ENCODE measurements at places on chromosomes 16 and 17.

- no peak for DNase-seq
Observed at GRCh38 chr17:67137026-67137370, 92.6 kb downstream of the CACNG1 start.

DNA sequence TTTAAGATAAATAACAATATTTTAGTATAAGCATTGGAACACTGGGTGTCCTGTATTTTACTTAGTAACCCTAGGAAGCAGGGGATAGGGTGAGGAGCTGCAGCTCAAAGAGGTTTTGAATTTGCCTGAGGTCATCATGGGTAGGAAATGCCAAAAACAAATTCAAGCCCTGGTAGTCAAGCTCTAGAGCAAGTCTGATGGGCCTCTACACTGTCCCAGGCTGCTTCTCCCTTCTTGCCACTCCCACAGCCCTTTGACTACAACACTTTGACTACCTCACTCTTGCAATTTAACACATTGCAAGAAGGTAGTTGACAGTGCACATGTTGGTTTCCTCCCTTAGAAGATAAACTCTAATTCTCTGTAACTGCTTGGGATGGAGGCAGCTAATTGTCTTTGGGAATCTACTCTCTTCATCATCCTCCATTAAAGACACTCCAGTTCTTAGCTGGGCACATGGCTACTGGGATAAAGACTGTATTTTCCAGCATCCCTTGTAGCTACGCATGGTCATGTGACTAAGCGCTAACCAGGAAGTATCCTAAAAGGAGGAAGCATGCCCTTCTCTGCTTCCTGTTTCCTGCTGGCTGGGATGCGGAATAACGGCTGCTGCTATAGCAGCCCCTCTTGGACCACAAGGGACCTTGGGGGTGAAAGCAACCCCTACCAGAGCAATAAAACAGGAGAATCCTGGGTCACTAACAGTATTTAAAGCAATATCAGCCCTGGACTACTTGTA lies 30.7 kb upstream of the SSTR2 start:
- DNase-seq = no peak

- DNase-seq = peak; percentile 79
Observed at GRCh38 chr17:44086364-44087311, 16.1 kb downstream of the G6PC3 start.

GRCh38 chr16:56258508-56259424 lies 67.5 kb downstream of the GNAO1 start:
- no peak for DNase-seq

GRCh38 chr17:7213895-7214299 lies 5.7 kb downstream of the DLG4 start:
- DNase-seq = peak; percentile 89

- DNase-seq = peak; percentile 39
Observed at GRCh38 chr17:45229681-45230409, 8.2 kb downstream of the FMNL1 start.

DNA sequence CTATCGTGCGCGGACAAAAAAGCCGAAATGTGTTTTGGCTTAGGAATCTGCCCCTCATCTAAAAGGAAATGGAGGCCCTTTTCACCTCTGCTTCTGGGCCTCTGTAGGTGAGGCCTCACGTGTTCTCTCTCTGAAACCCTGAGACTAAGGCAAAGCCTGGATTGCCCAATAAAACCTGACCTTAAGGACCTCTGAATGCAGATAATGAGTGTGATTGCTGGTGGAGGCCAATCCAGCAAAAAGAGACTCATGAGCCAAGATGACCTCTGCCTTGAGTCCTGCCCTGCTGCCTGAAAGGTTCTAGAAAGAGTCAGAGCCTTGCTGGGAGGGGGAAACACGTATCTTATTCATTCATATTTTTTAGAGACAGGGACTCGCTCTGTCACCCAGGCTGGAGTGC lies 44.5 kb upstream of the ABR start:
- no peak for DNase-seq

GRCh38 chr17:47703671-47704070 lies 9.7 kb downstream of the TBKBP1 start:
- no peak for DNase-seq

GRCh38 chr17:78376161-78376560 lies 2.3 kb upstream of the PGS1 start:
- DNase-seq = no peak

DNA sequence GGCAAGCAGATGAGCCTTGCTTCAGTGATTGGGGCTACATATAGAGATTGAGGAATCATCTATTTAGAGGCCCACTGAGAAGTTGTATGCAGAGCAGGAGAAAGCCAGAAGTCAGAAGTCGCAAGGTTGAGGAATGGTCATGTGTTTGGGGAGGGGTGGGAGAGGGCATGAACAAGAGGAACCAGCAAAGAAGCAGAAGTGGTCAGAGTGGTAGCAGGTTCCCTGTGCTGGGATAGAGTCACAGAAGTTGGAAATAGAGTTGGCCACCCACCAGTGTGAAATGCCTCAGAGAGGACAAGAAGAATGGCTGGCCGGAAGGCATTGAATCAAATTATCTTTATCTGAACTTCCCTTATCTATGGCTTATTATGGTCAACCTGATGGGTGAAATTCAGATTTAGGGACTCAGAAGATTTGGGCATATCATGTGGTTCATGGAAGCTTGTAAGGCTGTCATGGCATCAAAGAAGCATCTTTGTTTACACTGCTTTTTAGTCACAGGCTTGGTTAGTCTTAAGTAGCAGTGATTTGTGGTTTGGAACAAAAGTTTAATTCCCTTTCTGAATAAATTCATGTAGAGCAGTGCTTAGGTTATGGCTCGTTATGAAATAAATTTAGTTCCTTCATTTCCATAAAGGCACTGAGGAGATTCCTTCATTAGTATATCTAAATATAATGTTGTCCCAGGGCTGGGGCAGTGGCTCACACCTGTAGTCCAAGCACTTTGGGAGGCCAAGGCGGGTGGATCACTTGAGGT lies 19.7 kb downstream of the MAP3K3 start:
- no peak for DNase-seq

GRCh38 chr17:14310605-14311004 lies 9.7 kb downstream of the HS3ST3B1 start:
- no peak for DNase-seq

DNA sequence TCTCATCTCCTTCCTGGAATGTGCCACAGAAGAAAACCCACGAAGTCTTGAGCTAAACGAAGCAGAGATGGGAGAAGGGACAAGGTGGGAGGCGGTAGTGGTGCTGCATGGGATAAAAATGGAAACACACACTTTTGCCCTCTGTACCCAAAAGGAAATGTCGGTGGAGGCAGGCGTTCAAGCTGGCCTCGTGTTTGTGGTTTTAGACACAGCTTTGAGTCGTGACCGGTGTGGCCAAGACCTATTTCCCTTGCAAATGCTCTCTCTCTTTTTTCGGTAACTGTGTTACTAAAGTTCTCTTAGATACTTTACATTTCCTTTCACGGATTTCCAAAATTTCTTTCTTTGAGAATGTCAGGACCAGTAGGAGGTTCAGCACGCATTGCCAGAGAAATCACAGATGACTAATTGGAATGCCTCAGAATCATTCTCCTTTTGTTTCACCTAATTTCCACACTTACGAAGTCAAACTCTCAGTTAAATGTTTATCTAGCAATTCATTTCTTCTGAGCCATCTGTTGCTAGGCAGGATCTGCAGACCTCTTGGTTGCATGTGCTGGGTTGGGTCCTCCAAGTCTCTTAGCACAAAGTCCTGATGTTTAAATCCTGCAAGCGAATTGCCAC lies 412.3 kb downstream of the MAF start:
- no peak for DNase-seq

DNA sequence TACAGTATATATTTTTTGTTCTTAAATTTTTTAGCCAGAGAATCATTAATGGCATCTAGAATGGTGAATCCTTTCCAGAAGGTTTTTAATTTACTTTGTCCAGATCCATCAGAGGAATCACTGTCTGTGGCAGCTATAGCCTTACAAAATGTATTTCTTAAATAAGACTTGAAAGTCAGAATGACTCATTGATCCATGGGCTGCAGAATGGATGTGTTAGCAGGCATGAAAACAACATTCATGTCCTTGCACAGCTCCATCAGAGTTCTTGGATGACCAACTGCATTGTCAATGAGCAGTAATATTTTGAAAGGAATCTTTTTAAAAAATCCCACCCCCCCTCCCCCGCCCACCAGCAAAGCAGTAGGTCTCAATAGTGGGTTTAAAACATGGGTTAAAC lies 51.4 kb downstream of the CACNG1 start:
- peak; percentile 76 for DNase-seq

DNA sequence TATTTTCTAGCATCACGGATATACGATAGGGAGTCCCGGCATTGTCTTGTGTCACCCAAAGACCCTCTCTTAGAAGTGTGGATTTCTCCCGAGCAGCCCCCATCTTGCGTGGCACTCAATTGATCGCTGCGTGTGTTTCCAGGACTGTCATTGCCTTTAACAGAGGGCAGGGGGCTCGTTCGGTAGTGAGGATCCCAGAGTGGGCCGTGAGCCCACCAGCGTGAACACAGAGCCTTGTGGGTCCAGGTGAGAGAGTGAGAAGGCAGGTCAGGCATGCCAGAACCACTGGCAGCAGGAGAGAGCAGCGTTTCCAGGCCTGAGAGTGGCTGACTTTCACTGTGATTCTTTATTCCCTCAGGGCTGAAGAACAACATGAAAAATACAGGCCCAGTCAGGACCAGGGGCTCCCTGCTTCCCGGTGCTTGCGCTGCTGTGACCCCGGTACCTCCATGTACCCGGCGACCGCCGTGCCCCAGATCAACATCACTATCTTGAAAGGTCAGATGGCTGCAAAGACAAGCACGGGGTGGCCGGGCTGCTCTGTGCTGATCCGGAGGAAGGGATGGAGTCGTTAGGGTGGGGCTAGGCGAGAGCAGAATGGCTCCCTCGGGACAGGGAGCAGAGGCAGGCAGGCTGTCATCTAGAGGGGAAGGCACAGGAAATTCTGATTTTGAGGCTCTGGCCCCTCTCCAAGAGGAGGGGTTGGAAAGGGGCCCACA lies 22.4 kb downstream of the C1QTNF1 start:
- DNase-seq = no peak

DNA sequence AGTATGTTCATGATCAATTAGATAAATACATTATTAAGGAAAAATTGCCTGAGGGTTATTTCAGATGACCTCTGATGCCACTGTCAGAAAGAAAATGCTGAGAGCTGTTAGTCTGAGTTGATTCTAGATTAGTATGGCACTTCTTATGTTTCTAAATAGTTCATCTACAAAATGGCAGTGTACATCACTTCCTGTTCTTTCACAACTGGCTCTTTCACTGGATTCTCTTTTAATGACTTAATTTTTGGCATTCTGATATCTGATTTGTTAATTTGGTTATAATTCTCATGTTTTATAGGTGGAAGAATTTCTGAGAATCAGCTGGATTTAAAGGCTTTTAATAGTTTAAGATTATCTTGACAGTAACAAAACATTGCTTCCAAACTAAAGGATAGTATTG lies 3.3 kb downstream of the TAOK1 start:
- DNase-seq = peak; percentile 64

- DNase-seq = no peak
Observed at GRCh38 chr16:77571115-77571862, 136.5 kb upstream of the ADAMTS18 start.

DNA sequence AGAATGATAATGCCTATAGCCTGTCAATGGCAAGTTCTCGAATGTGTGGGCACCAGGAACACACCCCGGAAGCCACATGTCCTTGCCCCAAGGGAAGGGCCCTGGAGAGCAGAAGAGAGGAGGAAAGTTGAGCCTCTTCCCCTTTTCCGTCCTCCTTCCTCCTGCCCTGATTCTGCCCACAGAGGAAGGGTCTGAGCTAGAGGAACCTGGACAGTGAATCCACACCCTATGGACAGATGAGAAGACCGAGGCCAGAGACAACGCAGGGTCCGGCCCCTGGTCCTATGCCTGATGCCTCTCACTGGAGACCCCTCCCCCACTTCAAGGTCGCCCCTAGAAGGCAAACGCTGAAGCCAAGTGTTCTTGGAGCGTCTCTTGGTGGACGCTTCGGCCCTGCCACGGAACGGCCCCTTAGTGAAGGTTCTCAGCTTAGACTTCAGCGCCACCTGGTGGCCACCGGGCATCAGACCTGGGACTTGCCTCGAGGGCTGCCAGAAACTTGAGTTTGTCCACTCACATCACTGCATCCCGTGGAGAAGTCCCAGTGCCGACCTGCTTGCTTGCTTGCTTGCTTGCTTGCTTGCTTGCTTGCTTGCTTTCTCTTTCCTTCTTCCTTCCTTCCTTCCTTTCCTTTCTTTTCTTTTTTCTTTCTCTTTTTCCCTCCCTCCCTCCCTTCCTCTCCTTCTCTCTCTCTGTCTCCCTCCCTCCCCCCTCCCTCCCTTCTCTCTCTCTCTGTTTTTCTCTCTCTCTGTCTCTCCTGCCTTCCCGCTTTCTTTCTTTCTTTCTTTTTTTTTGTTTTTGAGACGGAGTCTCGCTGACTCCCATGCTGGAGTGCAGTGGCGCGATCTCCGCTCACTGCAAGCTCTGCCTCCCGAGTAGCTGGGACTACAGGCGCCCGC lies 20.6 kb upstream of the SPNS3 start:
- peak; percentile 96 for DNase-seq

- DNase-seq = peak; percentile 97
Observed at GRCh38 chr16:77540646-77541045, 105.8 kb upstream of the ADAMTS18 start.

DNA sequence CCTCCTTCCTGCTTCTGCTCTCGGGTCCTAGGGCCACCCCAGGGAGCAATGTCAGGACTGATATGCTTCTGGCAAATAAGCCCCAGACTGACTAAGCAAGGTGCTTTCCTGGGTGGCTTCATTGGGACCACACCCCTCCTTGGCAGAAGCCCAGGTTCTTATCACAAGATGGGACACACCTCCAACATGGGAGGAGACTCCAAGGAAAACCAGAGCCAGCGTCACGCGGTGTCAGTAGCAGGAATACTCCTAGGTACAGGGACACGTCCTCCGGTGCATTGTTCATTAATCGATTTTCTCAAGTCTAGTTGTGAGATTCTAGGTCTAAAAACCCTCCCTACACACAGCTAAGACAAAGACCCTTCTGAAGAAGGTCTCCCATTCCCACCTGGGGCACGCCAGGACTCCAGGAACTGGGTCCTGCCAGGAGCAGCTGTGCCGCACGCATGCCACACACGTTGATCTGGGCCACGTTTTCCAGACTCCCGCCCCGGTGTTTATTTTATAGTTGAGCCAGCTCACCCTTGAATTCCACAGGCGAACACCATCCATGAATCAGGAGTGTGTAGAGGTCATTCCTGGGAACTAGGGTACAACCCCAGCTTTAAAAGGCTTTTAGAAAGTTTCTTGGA lies 30.8 kb downstream of the FA2H start:
- DNase-seq = peak; percentile 51

GRCh38 chr16:74922150-74923138 lies 62.5 kb downstream of the WDR59 start:
- DNase-seq = no peak

- no peak for DNase-seq
Observed at GRCh38 chr16:58293449-58293848, 1.4 kb downstream of the PRSS54 start.

- DNase-seq = peak; percentile 41
Observed at GRCh38 chr16:87515475-87516330, 22.9 kb upstream of the ZCCHC14 start.

All from choroid plexus epithelial cell (primary cell).